ENCODE measurements at places on chromosomes 3 and 15.

DNA sequence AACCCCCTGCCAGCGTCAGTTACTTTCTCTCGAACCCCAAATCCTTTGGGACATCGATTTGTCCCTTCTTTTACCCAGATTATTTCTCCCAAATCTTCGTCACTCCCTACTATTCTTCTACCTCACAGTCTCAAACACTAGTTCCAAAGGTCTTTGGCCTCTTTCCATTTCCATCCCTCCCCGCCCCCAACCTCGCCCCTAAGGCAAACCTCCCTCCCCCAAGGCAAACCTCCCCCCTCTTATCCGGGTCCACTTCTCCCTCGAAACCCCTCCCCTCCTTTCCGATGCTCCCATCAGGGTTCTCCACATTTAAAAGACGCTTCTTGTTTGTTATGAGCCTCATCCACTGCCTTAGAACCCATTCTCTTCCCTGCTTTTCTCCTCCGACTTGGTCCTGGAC lies 583 bp downstream of the EAF1 start:
- peak; percentile 57 for DNase-seq

DNA sequence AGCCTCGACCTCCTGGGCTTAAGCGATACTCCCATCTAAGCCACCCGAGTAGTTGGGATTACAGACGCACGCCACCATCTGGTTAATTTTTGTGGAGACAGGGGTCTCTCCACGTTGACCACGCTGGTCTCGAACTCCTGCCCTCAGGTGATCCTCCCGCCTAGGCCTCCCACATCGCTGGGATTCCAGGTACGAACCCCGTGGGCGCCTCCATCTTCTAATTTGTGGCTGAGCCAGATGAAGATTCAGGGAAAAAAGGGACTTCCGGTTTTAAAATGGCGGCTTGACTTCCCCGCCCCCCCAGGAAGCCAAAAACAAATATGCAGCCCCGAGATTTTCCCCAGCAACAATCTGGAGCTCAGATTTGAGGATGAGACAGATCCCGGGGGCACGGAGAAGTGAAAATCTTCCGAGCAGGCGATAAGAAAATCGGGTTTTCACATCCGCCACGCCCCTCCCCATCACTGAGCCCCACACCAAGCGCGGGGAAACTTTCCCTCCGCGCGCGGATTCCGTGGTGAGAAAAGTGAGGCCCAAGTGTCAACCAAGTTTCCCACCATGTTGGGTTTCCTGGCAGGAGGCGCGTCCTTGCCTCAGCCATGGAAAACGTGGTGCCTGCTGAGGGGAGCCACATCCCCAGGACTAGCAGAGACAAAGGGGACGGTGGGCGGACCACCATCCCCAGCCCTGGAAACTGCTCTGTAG lies 15.4 kb downstream of the CHST14 start:
- DNase-seq = no peak

- no peak for DNase-seq
Observed at GRCh38 chr15:94029495-94029894, 201.9 kb upstream of the MCTP2 start.

- no peak for DNase-seq
Observed at GRCh38 chr3:154235330-154235729, 89.0 kb downstream of the DHX36 start.

GRCh38 chr3:156862338-156862737 lies 36.2 kb downstream of the LEKR1 start:
- DNase-seq = no peak

Measured in H7 (cell line).